ENCODE measurements at places on chromosomes 1 and 21.

GRCh38 chr1:72003092-72003491, 279.2 kb downstream of the NEGR1 start:
- DNase-seq: no peak

- no peak for DNase-seq
Observed at GRCh38 chr1:156021093-156021428, 310 bp upstream of the SSR2 start.

- no peak for DNase-seq
Observed at GRCh38 chr1:34262023-34262853, 85.5 kb downstream of the C1orf94 start.

DNA sequence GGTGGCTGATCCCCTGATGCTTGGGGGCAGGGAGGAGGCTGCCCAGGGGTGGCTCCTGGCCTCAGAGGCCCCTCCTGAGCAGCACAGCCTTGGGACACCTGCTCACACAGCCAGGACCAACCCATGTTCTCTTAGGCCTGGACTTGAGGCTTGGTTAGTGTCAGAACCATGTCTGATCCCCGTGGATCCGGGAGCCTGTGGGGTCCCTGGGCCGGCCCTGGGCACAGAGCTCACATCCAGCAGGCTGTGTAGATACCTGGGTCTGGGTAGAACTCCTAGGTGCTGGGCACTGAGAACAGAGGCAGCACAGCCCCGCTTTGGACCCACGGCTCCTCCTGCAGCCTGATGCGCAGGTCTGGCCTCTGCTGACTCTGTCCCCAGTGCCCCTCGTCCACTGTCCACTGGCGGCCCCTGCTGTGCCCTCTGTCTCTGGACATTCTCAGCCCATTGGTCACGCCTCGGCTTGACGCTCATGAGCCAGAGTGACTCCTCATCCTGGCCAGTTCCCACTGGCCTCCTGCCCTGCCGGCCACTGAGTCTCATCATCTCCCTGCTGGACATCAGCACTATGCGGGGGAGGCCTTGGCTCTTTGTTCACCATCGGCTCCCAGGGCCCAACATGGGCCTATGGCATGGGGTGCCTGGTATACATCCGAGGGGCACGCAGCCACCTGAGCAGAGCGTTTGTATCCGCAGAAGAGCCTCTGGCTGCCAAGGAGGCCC, 70.2 kb downstream of the TRIM11 start:
- no peak for DNase-seq

DNA sequence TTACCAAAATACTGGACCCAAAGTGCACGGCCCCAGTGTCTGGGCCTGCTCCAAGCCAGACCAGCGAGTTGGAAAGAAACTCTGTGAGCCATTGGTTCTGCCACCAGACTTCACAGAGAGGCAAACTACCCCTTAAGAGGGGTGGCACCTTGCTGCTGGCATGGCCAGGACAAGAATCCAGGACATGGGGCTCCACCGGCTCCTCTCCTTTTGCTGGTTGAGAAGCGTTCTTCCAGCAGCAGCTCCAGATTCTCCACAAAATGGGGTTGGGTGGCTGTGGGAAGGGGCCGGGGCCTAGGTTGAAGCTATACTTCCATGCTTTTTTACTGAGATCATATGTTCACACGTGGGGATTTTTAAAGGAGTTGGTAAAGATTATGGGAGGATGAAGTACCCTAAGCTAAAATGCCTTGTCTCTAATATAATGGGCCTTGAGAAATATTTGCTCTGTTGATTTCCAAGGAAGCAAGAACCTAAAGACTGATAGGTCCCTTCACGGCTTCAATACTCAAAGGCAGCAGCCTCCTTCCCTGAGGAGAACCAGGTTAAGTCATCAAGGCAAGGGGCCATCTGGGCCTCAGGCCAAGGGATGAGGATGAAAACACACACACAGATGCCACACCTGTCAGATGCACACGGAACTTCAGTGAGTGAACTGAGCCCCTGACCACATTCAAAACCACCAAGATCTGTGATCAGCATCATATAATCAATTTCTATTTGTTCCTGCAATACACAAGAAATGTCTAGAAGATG, 3.1 kb downstream of the C1orf198 start:
- DNase-seq: no peak

DNA sequence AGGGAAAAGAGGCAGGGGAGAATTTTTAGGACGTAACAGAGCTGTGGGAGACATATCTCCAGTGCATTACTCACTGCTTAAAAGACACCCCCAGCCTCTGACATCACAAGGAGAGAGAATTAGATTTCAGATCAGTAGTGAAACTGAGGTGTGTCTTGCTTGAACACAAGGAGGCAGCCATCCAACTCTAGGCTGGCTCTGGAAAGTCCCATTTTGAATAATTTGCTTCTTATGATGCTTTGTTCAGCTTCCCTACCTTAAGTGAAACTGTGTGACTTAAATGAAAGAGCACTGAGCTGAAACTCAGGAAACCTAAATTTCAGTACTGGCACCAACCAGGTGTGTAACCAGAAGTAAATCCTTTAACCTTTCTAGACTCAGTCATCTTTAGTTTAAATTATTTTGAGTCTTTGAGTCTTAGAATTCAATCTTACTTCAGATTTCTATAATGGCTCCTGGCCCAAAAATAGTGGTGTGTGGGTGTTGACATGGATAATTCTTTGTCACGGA, 251.6 kb upstream of the SGIP1 start:
- peak; percentile 62 for DNase-seq

GRCh38 chr1:210684466-210685294, 356.0 kb downstream of the HHAT start:
- no peak for DNase-seq

- no peak for DNase-seq
Observed at GRCh38 chr1:6987940-6988339, 202.7 kb downstream of the CAMTA1 start.

DNA sequence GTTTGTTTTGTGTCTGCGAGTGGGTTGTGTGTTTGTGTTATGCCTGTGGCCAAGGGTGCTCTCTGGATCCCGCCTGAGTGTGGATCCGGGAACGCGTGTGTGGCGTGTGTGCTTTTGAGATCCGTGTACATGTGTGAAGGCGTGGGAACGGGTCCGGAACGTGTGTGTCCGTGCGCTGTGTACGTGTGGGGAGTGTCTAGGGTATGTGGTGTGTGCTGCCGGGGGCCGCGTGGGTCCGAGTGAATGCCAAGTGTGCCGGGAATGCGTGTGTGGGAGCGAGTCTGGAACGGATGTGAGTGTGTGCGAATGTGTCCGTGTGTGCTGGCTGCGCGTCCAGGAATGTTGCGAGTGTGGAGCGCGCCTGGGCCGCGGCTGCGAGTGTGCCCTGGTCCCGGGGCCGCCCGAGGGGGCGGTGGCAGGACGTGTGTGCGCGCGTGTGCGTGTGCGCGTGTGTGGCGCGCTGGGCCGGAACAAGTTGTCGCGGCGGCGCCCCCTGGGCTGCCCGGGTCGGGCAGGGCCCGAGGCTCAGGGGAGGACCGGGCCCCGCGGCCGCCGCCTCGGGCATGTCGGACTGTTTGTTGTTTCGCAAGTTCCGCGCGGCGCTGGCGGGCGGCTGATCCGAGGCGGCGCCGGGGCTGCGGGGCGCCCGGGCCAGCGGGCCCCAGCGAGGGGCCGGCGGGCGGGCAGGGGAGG, 953 bp downstream of the PTPRU start:
- DNase-seq: peak; percentile 39

GRCh38 chr1:64980745-64981600, 14.6 kb upstream of the JAK1 start:
- DNase-seq: no peak

- DNase-seq: no peak
Observed at GRCh38 chr1:37722181-37723071, 30.1 kb downstream of the CDCA8 start.

DNA sequence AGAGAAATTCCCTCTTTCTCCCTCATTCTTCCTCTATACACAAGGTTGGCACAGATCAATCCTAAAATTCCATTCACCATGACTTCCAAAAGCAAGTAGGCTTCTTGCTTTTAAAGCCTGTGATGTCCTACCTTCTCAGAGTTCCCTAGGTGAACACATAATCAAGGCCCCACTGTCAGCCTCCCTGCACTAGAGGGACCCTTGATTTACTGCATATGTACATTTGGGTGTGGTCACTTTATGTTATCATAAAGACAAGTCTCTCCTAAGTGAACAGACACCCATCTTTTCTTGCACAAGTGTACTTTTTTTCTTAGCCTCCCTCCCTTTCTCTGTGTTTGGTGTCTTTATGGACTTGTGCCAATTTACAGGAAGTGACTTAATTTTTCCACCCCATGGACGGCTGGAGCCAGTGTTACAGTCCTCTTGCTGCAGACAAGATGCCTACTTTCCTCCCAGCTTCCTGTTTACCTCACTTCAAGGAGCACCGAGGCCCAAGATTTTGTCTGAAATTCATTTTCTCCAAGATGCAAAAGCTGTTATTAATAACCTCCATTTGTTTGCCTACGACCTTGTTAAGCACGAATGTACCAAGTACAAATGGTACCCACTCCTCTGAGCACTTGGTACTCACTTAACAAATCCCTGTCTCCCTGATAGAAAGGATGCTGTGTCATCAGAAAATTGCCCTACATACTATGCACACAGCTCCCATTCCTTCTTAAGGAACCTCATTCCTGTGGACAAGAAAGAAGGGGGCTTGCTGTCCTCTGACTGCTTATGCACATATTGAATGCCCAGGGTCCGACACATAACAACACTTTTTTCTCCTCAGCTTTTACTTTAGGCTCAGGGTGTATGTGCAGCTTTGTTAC, 82.8 kb upstream of the SLC44A3 start:
- peak; percentile 50 for DNase-seq

DNA sequence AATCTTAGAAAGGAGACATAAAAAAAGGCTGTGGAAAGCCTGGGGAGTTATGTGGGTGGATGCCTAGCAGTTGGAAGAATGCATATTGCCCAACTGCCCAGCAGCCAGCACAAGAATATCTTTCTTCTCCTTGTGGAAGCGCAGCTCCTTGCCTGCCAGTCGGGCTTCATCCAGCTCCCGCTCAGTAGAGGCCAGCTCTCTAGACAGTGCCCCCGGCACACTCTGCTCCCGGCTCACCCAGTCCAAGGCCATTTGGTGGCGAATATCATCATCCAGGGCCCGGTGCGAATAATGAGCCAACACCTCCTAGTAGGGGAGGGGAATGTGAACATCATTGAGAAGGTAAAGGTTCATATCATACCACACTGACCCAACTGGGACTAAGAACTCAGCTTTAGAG, 9.0 kb upstream of the RBM8A start:
- DNase-seq: no peak

GRCh38 chr1:209168204-209168603, 415.3 kb upstream of the CAMK1G start:
- peak; percentile 74 for DNase-seq

DNA sequence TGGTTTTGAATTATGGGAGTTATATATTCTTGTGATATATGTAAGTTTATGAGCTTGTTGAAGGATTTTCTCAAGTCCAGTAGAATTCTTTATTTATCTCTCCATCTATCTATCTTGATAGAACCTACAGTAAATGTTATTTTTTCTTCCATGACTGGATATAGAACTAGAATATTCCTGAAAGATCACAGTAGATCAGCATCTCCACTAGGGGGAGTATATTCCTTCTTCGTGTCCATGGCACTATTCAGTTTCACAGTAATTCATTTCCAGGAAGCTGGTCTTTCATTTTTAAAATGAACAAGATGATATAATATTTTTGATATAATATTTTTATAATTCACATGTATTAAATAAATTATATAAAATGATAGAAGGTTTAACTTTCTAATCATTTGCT, 18.8 kb downstream of the TMPRSS15 start:
- peak; percentile 0 for DNase-seq

Measured in dermis blood vessel endothelial cell (primary cell).